T-helper 1 cell treated with Interleukin-12 subunit alpha and Interleukin-12 subunit beta and Interleukin-4 antibody, amounts not matched to agents 30 ng/mL and 1 ng/mL, for 36 hours (primary cell): ENCODE measurements at places on chromosomes 13 and 19. TPM values are rescaled to one million over a fixed set of nuclear protein-coding genes. Genes with fewer than 3 reads are reported as not detected.

The IGSF23 gene
- total RNA-seq, result not detected in 2 replicates

The ZNF793 gene
- total RNA-seq, result 0.88 and 1.4 TPM in 2 replicates

The COX7A1 gene
- total RNA-seq, result not detected in 2 replicates

The CASP14 gene
- total RNA-seq, result not detected in 2 replicates

The IGFL3 gene
- not detected in 2 replicates for total RNA-seq

The PTGIR gene
- total RNA-seq, result 126 and 135 TPM in 2 replicates

The TEX29 gene
- total RNA-seq, result 0.68 and 0.81 TPM in 2 replicates

The CATSPERD gene
- total RNA-seq, result not detected in 2 replicates

The F10 gene
- not detected in 2 replicates for total RNA-seq

The SHISA7 gene
- total RNA-seq, result not detected in 2 replicates

The ZNF112 gene
- not detected in 2 replicates for total RNA-seq

The KLF1 gene
- 0.22 and 0.41 TPM in 2 replicates for total RNA-seq
